Occipital lobe (tissue), 3 donors: ENCODE measurements at places on chromosomes 4 and X. TPM values are rescaled to one million over a fixed set of nuclear protein-coding genes. Genes with fewer than 3 reads are reported as not detected.

The PDGFRA gene
- 74.7 TPM for total RNA-seq

The HSD17B13 gene
- total RNA-seq, result 0.47 TPM

The TIGD2 gene
- total RNA-seq, result 15.1 TPM

The RGN gene
- total RNA-seq, result 3.6 TPM

The ELF4 gene
- 0.31 TPM for total RNA-seq
